ENCODE measurements at places on chromosomes 5 and 9.

GRCh38 chr9:95381221-95381620, 63.7 kb upstream of the FANCC start:
- DNase-seq, result no peak

- DNase-seq, result no peak
Observed at GRCh38 chr5:101897914-101898313, 398.2 kb downstream of the SLCO4C1 start.

GRCh38 chr9:108211411-108211955, 644.3 kb downstream of the ACTL7B start:
- no peak for DNase-seq

- no peak for DNase-seq
Observed at GRCh38 chr5:88875341-88876234, 7.4 kb downstream of the MEF2C start.

GRCh38 chr5:117590944-117591343, 1016.3 kb upstream of the SEMA6A start:
- DNase-seq, result no peak

DNA sequence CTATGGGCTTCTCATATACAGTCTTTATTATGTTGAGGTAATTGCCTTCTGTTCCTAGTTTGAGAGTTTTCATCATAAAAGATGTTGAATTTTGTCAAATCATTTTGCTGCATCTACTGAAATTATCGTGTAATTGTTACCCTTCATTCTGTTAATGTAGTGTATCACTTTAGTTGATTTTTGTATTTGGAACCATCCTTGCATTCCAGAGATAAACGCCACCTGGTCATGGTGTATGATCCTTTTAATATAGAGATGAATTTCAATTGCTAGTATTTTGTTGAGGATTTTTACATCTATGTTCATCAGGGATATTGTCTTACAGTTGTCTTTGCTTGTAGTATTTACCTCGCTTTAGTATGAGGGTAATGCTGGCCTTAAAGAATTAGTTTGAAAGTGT, 19.3 kb downstream of the MEIKIN start:
- DNase-seq, result no peak

DNA sequence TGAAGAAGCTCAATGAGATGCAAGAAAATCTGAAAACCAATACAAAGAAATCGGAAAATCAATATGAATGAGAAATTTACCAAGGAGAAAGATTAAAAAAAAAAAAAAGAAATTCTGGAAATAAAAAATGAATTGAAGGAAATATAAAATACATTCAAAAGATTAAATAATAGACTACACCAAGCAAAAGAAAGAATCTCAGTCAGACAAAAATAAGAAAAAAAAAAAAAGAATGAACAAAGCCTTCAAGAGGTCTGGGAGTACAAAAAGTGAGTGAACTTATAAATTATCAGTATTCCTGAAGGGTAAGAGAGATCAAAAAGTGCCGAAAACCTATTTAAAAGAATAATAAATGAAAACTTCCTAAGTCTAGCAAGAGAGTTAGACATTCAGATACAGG, 14.9 kb downstream of the CPLANE1 start:
- no peak for DNase-seq

DNA sequence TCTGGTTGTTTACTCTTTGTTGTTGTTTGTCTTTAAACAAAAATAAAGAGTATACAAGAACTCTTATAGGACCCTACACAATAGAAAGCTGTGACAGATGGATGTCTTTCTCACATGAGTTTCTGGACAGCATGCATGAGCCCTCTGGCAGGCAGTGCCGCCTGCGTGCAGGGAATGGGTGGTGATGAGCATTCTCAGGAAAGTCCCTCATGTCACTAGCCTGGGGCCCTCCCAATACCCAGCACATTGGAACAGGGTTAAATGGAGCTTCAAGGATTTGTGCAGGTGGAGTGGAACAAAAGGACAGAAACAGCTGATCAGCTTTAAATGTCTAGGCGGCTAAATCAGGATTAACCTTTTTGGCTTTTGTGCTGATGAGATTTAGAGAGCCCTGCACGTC, 181.0 kb upstream of the CD180 start:
- no peak for DNase-seq

DNA sequence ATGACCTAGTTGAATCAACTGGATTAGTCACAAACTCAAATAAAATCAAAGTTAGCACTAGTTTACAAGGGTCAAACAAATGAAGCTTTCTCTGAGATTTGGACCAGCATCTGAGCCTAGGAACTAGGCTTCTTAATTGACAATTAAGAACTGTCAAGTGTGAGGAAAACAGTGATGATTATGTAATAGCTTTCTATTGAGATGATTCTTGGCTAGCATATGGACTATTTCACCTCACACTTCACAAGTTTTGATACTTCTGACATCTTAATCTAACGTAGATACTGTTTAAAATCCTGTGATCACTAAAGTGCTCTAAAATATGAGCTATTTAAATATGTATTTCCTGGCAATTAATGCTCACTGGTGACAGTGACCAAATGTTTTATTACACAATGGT, 542.9 kb downstream of the EFNA5 start:
- no peak for DNase-seq

GRCh38 chr5:82287625-82288024, 9.5 kb upstream of the RPS23 start:
- DNase-seq, result no peak

- peak; percentile 33 for DNase-seq
Observed at GRCh38 chr5:1315709-1316587, 21.1 kb upstream of the TERT start.

- no peak for DNase-seq
Observed at GRCh38 chr5:146890731-146891440, 12.3 kb upstream of the PPP2R2B start.

DNA sequence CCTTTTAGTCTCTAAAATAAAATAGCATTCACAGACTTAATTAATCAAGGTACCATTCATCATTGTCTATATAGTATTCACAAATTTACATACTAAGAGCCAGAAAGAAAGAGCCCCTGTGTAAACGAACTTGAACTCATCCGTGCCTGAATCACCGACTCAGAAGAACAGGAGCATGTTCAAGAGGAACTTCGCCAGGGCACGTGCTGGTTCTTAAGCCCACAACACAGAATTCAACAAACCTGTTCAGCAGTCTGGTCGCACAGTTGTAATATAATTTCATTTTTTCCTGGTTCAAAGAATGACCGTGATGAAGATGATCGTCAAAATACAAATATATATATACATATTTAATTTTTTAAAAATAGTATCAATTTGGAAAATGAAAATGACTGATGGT, 141.9 kb downstream of the CETN3 start:
- DNase-seq, result no peak

DNA sequence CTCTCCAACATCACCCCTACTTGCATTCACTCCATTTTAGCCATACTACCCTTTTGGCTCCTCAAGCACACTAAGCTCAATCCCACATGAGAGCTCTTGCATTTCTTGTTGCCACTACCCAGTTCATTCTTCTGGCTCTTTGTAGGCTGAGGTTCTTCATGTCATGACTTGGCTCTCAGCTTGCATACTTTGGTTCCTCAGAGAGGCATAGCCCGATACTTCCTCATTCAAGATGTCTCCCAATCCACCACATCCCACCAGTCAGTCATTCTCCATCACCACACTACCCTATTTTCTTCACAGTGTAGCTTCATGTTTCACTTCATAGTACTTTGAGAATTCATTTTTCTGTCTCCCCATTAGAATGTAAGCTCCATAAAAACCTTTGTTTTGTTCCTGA, 116.7 kb downstream of the NR6A1 start:
- no peak for DNase-seq

DNA sequence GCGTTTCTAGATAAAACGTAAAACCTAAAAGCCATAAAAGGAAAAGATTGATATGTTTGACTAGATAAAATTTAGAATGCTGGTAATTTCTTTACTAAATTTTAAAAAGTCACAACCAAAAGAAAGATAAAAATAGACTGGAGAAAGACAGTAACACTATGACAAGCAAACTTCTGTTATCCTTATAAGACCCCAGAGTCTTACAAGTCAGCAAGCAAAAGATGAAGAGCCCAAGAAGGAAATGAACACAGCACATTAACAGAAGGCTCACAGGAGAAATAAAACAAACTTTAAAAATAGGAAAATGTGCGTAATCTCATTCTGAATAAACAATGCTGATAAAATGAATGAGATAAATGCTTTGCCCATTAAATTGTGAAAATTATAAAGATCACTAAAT, 29.7 kb downstream of the IL7R start:
- no peak for DNase-seq

- no peak for DNase-seq
Observed at GRCh38 chr5:94778732-94779131, 160.3 kb downstream of the SLF1 start.

- DNase-seq, result no peak
Observed at GRCh38 chr5:150454492-150455229, 5.1 kb upstream of the RPS14 start.

- DNase-seq, result no peak
Observed at GRCh38 chr5:43804041-43804440, 201.1 kb downstream of the NNT start.

DNA sequence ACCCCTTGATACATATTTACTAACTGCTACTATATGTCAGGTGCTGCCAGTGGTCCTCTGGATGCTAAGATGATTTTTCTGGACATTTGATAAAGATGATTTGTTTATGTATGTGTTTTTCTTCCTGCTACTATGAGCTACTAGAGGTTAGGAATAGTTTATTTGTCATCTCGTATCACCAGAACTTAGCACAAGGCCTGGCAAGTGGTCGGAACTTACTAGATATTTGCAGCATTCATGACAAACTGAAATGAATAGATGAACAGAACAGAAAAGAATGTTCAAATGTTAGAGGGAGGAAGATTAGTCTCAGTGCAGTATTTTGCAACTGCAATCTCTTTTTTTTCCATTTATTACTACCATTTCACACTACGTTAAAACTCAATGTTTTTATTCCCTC, 114.6 kb downstream of the MEF2C start:
- no peak for DNase-seq

DNA sequence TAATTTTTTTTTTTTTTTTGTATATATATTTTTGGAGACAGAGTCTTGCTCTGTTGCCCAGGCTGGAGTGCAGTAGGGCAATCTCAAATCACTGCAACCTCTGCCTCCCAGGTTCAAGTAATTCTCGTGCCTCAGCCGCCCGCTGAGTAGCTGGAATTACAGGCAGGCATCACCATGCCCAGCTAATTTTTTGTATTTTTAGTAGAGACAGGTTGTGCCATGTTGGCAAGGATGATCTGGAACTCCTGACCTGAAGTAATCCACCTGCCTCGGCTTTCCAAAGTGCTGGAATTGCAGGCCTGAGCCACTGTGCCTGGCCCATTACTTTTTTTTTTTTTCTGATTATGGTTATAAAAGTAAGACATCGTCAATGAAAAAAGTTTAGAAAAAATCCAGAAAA, 84.0 kb upstream of the LMNB1 start:
- DNase-seq, result no peak

DNA sequence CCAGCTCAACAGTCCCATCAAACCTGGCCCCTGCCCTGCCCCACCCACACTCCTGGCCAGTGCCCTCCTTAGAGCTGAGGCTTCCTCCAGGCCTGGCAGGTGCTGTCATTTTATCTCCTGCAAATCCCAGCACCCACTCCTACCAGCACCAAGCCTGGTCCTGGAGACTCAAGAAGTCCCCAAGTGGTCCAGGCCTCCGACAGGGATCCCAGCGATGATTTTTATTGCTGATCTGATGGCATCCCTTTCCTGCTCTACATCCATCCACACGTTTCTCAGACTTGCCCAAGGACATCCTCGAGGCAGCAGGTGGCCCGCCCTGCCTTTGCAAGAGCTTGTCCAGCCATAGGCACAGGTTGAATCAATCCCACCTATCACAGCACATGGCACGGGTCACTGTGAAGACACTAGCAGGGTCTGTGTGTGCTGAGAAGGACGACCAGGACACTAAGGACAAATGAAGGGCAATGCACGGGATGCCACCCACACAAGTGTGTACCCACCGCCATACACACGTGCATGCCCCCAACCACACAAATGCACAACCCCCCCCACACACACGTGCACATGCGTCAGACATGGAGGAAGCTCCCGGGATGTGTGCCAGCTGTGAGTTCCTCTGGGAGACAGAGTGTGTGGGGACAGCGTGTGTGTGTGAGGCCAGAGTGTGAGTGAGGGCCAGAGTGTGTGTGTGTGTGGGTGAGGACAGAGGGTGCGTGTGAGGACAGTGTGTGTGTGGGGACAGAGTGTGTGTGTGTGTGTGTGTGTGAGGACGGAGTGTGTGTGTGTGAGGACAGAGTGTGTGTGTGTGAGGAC, 62.4 kb upstream of the UBAC1 start:
- peak; percentile 80 for DNase-seq

- DNase-seq, result no peak
Observed at GRCh38 chr5:14588758-14589543, 7.4 kb downstream of the OTULINL start.

GRCh38 chr9:123775289-123776284, 154.3 kb downstream of the DENND1A start:
- DNase-seq, result no peak

- DNase-seq, result no peak
Observed at GRCh38 chr9:124674651-124675050, 96.5 kb downstream of the NR6A1 start.

All from posterior cingulate gyrus (tissue), 11 donors.